Left ventricle myocardium inferior (tissue), 1 donor: ENCODE measurements at places on chromosomes 6 and 20.

GRCh38 chr6:99350573-99350972 is 1.1 kb upstream of the FAXC start:
- no peak for DNase-seq

DNA sequence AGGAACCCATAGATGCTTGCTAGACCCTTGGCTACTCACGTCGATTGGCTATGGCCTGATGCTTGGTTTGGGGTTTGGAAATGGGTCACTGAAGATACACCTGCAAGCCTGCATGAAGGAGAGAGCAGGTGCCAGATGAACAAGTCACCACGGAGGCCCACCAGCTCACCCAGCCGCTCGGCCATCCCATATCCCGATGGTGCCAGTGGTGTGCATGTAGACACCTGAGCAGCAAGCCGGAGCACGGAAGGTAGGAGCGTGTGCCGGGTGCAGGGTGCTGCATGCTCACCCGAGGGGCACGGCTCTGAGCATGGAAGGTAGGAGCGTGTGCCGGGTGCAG is 35.9 kb downstream of the DACT2 start:
- no peak for DNase-seq

- no peak for DNase-seq
Measured at GRCh38 chr6:100078509-100078908, 84.5 kb upstream of the MCHR2 start.

DNA sequence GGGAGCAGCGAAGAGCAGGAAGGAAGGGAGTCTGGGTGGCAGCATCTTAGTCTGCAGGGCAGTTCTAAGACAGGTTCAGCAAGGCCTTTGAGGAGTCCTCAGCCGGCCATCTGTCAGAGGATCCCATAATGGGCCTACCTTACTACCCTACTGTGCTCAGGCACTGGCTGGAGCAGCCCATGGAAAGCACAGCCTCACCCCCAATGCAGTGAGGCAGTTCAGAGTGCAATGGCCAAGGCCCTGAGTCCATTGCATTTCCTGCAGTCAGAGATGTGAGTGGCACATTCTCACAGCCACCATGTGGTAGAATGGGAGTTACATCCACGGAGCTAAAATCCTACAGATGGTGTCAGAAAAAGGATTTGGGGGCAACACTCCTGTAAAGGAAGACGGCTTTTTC is 19.4 kb upstream of the OVOL2 start:
- DNase-seq = no peak

GRCh38 chr6:132742495-132742894 is 15.2 kb downstream of the VNN2 start:
- no peak for DNase-seq

DNA sequence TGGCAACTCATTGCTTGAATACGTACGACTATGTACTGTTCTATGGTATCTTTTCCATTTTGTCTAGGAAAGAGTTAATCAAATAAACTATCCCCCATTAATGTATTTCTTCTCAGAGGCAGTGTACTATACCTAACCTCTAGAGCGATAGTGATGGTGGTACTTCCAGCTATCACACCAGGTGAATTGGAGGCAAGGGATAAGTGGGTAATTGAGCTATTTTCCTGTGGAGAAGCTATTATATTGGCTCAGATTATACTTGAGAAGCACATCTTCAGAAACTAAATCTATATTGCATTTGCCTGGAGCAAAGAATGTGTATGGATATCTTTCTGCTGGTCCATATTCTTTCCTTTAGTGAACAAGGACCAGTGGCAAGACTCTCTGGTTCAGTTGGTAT is 430.7 kb upstream of the KHDRBS2 start:
- no peak for DNase-seq

- DNase-seq = no peak
Measured at GRCh38 chr6:16904957-16905356, 143.7 kb upstream of the ATXN1 start.

- DNase-seq = no peak
Measured at GRCh38 chr6:147903931-147904330, 395.4 kb downstream of the SAMD5 start.

DNA sequence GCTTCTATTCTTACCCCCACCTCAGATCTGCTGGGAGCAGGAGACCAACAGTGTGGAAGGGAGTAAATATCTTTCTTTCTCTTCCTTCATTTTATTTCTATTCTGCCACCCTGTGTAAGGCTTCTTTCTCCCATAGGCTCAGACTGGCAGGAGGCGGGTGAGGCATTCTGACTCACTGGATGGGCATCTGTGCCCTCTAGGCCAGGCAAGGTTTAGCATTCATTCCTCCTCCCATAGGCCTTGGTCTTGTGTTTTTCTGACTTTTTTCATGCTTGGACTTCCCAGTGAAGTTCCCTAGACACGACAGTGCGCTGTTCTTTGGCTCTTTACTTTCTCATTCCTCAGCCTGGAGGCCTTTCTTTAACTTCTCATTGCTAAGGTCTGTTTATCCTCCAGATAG is 235.2 kb downstream of the SYNE1 start:
- no peak for DNase-seq

GRCh38 chr6:2986722-2987221 is 12.9 kb upstream of the NQO2 start:
- DNase-seq = no peak

- DNase-seq = no peak
Measured at GRCh38 chr6:22023937-22024336, 272.9 kb downstream of the PRL start.

- no peak for DNase-seq
Measured at GRCh38 chr6:126764104-126764503, 354.4 kb upstream of the RSPO3 start.

GRCh38 chr6:155100087-155100486 is 105.0 kb downstream of the TIAM2 start:
- DNase-seq = peak; percentile 57

- DNase-seq = no peak
Measured at GRCh38 chr6:30601436-30601814, 15.6 kb downstream of the PPP1R10 start.

DNA sequence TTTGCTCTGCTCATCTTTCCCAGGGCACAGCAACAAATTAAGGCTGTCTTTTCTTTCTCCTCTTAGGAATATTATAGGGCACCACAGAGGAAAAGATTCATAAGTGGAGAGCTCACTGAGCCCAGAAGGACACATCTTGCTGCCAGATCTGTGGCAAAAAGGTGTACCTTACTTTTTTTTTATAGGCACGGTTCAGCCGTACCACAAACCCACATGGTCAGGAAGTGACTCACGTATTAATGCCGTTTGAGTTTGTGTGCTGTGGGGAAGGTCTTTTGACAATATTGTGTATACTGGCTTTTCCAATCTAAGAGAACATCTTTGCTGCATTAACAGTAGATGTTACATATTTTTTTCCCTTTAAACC is 28.4 kb downstream of the PAQR8 start:
- no peak for DNase-seq

GRCh38 chr20:16672299-16672698 is 57.5 kb upstream of the SNRPB2 start:
- no peak for DNase-seq

- DNase-seq = no peak
Measured at GRCh38 chr20:62104791-62105345, 17.4 kb upstream of the LSM14B start.

DNA sequence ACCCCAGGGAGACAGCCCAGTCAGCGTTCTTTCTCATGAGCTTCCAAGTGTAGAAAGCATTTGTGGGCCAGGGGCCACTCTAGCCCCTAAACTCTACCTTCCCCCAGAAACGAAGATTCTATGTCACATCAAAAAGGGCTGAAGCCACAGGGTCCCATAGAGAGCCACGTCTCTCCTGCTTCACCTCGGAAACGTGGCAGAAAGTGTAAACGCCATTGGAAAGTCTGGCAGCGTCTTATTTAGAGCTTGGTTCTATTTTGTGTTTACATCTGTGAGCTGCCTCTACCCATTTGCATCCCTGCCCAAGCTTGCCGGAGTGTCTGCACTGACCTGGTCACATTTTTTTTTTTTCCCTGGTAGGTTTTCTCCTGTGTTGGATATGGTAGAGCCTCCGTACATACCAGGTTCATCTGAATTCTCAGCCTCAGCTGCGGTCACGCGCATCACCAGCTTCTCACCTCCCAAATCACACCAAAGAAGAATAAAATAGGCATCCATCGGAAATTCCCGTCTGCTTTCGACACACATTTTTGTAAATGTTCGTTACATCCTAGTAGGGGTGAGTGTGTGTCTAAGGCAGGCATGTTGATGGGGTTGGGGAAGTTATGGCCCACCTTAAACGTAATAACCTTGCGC is 62.6 kb downstream of the NPEPL1 start:
- DNase-seq = no peak

- DNase-seq = no peak
Measured at GRCh38 chr6:14673201-14673600, 555.6 kb downstream of the CD83 start.

DNA sequence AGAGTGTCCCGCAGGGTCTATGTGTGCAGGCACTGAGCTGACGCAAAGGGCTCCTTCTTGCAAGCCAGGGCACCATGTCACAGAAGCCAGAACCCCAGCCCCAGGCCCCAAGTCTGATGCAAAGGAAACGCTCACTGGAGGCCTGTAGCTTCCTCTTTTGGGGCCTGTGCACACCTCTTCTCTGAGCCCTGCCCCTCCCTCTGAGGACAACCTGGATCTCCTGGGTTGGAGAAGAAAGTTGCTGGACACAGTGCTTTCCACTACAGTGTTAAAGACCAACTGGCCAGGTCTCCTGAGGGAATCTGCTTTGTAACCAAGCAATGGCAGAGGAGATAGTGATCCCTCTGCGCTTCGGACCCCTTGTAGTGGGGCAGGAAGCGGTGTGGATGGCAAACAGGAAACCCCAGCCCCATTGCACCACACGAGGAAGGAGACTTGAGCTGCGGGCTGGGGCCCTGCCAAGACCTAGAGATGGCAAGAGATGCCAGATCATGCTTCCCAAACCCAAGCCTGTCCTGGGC is 90.0 kb downstream of the PRND start:
- DNase-seq = peak; percentile 72

DNA sequence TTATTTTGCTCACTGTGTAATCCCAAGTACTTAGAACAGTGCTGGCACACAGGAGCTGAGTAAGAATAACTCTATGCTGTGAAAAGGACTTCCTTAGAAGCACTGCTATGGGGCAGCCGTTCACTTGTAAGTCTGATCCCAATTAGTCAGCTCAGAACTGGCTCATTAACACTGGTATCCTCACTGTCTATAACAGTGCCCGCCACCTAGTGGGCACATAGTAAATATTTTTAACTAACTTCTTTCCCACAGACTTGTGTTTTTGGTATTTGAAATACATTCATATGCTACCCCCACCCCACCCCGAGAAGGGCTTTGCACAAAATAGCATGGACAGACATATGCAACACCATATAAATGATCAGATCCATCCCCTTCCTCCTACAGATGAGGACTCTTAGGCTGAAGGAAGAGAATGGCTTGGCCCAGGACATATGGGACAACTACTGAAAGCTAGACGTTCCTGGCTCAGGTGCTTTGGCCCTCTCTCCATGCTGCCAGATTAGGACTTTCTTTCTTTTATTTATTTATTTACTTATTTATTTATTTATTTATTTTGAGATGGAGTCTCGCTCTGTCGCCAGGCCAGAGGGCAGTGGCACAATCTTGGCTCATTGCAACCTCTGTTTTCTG is 47.1 kb downstream of the DST start:
- DNase-seq = no peak

- no peak for DNase-seq
Measured at GRCh38 chr6:138227316-138227781, 9.1 kb upstream of the PBOV1 start.

GRCh38 chr20:34522969-34523871 is 7.0 kb downstream of the DYNLRB1 start:
- DNase-seq = peak; percentile 32

DNA sequence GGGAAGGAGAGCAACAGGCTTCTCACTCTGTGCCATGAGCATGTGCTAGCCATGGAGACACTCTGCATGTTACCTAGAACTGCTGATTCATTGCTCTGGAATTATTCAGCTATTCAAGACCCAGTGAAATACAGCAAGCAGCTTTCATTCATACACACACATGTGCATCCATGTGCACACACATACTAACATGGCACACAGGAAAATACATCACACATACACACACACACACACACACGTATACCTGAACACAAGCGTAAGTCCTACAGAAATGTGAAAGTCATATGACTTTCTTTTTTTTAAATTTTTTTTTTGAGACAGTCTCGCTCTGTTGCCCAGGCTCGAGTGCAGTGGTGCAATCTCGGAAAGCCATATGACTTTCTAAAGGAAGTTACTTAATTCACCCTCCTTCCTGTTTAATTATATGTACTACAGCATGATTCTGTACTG is 108.2 kb upstream of the NFATC2 start:
- no peak for DNase-seq

GRCh38 chr20:11092151-11092550 is 418.4 kb upstream of the JAG1 start:
- no peak for DNase-seq

- DNase-seq = no peak
Measured at GRCh38 chr20:14664101-14664500, 326.7 kb upstream of the FLRT3 start.

- DNase-seq = no peak
Measured at GRCh38 chr6:111041917-111042316, 45.4 kb upstream of the SLC16A10 start.

- no peak for DNase-seq
Measured at GRCh38 chr20:19466206-19466928, 253.9 kb downstream of the SLC24A3 start.
